ENCODE measurements at places on chromosomes 11 and 22.
A peak's percentile ranks its signal among the peaks of the same experiment; 100 is the strongest.

GRCh38 chr11:107549253-107549953, 16.1 kb downstream of the ALKBH8 start:
- peak; percentile 23 for DNase-seq

DNA sequence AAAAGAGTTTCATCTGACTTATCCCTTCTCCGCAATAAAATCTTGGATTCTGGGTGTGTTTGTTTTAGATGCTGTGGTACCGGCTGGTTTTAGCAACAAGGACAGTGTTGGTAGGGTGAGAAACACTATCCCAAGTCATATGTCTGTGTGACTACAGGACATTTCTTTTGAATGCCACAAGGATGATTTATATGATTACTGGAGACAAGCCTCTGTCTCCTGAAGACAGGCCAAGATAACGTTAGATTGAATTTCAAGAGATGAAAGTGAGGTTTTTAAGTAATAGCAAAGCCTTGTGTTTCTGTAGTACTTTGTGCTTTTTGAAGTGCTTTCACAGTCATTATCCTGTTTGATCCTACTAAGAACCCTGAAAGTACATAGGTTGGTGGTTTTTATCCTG, 101.6 kb downstream of the COMMD9 start:
- DNase-seq: no peak

DNA sequence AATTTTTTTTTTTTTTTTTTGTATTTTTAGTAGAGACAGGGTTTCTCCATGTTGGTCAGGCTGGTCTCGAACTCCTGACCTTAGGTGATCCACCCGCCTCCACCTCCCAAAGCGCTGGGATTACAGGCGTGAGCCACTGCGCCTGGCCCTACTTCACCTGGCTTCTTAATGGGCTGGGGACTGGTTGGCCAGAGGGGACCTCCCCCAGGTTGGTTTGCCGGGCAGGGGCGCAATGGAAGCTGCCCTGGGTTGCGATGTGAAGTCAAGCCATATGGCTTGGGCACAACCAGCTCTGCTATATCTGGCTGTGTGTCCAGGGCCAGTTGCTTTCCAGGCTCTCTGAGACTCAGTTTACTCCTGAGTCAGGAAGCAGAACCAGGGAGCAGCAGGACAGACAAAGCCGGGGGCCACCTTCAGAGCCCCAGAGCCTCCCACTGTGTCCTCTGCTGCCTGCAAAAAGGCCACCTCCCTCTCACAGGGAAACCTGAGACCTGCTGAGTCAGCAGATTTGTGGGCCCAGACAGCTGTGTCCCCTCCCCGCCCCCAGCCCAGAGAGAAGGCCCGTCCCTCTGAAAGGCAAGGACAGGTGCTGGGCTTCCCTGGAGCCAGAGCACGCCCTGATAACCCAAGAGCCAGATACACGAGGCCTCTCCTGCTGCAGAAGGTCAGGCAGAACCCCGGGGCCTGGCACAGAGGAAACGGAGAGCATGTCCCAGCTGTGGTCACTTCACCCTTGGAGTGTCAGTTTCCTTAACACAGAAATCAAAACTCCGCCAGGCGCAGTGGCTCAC, 29.2 kb upstream of the DAGLA start:
- DNase-seq: no peak

DNA sequence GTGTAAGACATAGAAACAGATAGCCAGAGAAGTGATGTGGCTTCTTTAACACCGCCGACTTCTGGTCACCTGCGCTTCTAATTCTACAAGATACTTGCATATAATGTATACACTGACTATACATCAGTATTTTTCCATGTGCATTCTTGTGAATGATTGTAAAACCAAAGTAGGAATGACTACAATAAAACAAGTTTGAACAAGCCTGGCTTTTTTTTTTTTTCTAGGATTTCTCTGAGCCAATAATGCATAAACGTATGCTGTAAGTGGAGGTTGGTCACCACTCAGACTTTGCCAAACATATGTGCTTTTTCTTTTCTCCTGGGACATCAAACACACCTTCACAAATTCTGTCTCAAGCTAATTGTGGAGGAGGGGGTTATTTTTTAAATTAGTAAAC, 237.8 kb upstream of the KIRREL3 start:
- DNase-seq: no peak

All from NCI-H1436 (cell line).